ENCODE measurements at places on chromosomes 16 and 17. TPM values are rescaled to one million over a fixed set of nuclear protein-coding genes. Genes with fewer than 3 reads are reported as not detected.

- DNase-seq: no peak
Observed at GRCh38 chr16:1525871-1526607, 7.4 kb upstream of the TMEM204 start.

DNA sequence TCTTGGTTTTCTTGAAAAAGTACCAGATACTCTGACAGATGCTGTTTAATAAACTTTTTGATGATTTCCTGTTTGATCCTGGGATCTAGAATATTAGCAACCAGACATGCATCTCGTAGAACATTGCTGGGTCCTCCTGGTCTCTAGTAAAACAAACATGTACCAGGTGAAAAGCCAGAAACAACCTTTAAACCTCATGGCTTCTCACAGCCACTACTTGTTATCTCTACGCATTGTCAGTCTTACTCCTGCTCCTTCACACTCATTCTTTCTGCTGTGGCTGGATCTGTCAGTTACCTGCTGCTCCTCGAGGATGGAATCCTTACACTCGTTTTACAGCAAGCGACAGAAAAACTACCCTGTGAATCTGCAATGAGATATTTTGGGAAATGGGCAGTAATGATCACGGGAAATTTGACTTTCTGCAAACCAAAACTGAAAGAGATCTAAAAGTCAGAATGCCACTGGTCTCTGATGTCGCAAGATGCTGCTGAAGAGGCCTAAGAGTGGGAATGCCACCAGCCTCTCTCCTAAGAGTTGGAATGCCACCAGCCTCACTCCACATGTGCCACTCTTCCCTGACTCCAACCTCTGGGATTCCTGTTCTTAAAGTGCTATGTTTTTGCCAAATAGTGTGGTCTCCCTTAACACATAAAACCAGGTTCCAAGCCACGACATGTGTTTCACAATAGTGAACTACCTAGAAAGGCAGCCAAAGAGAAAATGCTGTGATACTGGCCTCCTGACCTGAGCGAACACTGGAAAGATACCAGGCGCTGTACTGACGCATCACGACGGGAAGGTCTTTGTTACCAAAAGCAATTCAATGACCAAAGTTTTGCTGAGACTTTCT, 86.3 kb downstream of the VPS53 start:
- no peak for DNase-seq

GRCh38 chr16:4593086-4593485, 21.6 kb downstream of the UBALD1 start:
- DNase-seq: no peak

- DNase-seq: no peak
Observed at GRCh38 chr17:76925441-76925891, 57.3 kb downstream of the MGAT5B start.

- peak; percentile 51 for DNase-seq
Observed at GRCh38 chr17:43940630-43941029, 1.6 kb downstream of the PPY start.

The ARRB2 gene
- 4.1 TPM for total RNA-seq

The PRSS36 gene
- not detected for total RNA-seq

The IL34 gene
- not detected for total RNA-seq

The TMEM186 gene
- total RNA-seq: 6.3 TPM
